ENCODE measurements at places on chromosomes 12 and 14.

GRCh38 chr14:41285186-41285748 lies 321.4 kb upstream of the LRFN5 start:
- no peak for DNase-seq

- DNase-seq = no peak
Measured at GRCh38 chr12:45425426-45425825, 209.5 kb downstream of the ANO6 start.

GRCh38 chr14:50015716-50016115 lies 100.7 kb downstream of the VCPKMT start:
- no peak for DNase-seq

DNA sequence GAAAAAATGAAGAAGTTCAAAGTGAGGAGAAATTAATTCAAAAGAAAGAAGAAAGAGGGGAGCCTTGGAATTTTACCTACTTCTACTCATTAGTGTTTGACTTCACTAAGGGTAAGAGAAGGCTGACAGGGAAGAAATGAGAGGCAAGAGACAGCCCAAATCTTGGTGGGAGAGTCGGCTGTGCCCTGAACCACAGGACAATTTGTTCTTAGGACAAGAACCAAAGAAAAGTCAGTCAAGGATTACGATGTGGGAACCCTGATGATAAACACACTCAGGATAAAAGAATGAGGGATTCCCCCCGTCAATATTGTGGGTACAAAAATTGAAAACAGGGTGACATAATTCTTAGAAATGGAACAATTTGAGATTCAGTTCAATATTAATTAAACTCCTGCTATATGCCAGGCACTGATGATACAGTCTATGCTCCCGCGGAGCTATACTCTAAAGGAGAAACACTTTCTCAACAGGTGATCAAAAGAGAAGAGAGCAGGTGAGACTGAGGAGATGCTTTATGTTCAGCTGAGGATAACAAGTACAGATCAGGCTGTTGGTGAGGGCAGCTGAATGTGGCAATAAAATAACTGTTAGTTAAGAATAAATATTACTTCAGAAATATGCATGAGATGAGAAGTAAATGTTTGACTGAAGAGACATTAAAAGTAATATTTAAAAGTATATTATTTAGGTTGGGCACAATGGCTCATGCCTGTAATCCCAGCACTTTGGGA lies 175.4 kb downstream of the SLC25A21 start:
- DNase-seq = no peak

DNA sequence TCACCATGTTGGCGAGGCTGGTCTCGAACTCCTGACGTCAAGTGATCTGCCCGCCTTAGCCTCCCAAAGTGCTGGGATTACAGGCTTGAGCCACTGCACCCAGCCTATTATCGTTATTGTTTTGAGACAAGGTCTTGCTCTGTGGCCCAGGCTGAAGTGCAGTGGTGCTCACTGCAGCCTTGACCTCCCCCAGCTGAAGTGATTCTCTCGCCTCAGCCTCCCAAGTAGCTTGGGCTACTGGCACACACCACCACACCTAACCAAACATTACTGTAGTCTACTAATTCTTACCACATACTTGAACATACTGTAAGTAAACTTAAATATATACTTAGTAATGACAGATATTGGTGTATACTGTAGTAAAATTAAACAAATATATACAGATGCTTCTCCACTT lies 4.5 kb upstream of the CDCA4 start:
- no peak for DNase-seq

DNA sequence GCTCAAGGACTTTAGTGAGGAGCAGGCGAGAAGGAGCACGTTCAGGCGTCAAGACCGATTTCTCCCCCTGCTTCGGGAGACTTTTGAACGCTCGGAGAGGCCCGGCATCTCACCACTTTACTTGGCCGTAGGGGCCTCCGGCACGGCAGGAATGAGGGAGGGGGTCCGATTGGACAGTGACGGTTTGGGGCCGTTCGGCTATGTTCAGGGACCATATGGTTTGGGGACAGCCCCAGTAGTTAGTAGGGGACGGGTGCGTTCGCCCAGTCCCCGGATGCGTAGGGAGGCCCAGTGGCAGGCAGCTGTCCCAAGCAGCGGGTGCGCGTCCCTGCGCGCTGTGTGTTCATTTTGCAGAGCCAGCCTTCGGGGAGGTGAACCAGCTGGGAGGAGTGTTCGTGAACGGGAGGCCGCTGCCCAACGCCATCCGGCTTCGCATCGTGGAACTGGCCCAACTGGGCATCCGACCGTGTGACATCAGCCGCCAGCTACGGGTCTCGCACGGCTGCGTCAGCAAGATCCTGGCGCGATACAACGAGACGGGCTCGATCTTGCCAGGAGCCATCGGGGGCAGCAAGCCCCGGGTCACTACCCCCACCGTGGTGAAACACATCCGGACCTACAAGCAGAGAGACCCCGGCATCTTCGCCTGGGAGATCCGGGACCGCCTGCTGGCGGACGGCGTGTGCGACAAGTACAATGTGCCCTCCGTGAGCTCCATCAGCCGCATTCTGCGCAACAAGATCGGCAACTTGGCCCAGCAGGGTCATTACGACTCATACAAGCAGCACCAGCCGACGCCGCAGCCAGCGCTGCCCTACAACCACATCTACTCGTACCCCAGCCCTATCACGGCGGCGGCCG lies 1.1 kb downstream of the PAX9 start:
- no peak for DNase-seq

DNA sequence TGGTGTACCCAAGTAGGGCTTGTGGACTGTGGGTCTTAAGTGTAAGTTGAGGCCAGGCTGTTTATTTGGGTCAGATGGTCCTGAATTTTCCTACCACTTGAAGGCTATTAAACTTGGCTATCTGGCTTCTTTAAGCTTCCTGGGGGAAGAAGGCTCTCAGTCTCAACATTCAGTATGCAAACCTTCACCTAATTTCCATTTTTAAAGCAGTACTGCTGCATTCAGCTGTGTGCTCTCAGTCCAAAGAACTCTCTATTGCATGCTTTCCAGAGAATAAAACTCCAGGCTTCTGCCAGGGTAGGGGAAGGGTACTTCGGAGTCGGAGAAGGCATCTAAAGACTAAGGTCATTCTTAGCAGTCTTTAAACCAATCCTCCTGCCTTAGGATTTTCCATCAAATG lies 124.4 kb downstream of the HELB start:
- DNase-seq = no peak

DNA sequence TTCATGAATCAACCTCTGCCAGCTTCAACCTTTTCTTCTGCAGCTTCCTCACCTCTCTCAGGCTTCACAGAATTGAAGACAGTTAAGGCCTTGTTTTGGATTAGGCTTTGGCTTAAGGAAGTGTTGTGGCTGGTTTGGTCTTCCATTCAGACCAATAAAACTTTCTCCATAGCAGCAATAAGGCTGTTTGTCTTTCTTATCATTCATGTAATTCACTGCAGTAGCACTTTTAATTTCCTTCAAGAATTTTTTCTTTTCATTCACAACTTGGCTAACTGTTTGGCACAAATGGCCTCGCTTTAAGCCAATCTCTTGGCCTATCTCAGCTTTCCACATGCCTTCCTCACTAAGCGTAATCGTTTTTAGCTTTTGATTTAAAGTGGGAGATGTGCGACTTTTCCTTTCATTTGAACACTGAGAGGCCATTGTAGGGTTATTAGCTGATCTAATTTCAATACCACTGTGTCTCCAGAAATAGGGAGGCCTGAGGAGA lies 229.5 kb downstream of the IPO8 start:
- no peak for DNase-seq

- peak; percentile 98 for DNase-seq
Measured at GRCh38 chr14:20427231-20428009, 8.5 kb downstream of the KLHL33 start.

GRCh38 chr12:18953505-18953904 lies 176.0 kb upstream of the PLEKHA5 start:
- no peak for DNase-seq

All from MV-4-11 (cell line).